ENCODE measurements at places on chromosomes 4 and X.

- DNase-seq: no peak
Observed at GRCh38 chr4:123896446-123897071, 500.0 kb downstream of the SPRY1 start.

GRCh38 chr4:124334119-124334518 is 378.4 kb downstream of the ANKRD50 start:
- DNase-seq: no peak

GRCh38 chr4:84324303-84325245 is 174.5 kb downstream of the NKX6-1 start:
- no peak for DNase-seq

GRCh38 chr4:43587758-43588157 is 695.2 kb downstream of the GRXCR1 start:
- no peak for DNase-seq

DNA sequence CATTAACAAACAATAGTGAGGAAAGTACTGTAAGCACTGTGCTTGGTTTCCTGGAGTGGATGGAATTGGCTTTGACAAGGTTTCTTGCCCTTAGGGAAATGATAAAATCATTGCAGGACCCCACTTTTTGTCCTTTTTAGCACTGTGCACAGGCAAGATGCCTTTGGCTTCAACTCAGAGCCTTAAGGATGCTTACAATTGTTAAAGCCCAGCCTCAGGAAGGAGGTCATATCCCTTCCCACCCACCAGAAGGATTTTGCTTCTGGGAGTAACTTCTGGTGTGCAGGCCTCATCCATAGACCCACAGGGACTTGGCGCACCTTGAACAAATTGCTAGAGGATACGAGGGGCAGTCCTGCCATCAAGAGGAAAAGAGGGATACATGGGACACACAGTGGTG is 44.5 kb downstream of the STARD8 start:
- no peak for DNase-seq

DNA sequence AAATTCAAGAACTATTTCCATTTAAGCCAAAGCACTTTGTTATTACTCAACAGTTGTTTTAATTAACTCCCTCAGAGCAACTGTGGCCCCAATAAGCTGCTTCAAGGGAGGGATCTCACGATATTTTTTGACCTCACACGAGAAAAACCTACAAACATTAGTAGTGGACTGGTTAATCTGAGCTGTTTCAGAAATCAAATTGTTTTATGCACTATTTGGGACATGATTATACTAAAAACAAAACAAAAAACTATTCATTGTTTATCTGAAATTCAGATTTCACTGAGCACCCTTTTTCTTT is 74.3 kb downstream of the DCHS2 start:
- DNase-seq: no peak

GRCh38 chrX:36422368-36422767 is 502.8 kb downstream of the CFAP47 start:
- no peak for DNase-seq

DNA sequence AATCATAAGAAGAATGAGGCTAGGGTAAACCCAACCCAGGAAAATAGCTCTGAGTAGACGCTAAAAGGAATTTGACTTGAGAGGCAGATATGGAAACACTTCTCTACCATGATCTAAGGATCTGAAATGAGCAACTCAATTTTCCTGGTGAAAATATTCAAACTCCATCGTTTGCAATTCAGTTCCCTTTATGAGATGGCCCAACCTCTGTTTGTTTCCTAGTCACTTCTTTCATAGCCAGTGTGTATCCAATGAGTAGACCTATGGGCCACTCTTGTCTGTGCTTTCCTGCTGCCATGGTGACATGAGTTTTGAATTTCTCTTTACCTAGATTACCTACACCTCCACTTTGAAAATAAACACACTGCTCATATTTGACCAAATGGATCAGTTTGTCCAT is 176.2 kb upstream of the GPRIN3 start:
- DNase-seq: no peak

- DNase-seq: no peak
Observed at GRCh38 chr4:105978684-105979296, 83.5 kb downstream of the NPNT start.

GRCh38 chrX:66009231-66009845 is 30.5 kb downstream of the VSIG4 start:
- no peak for DNase-seq

GRCh38 chrX:7139202-7140081 is 8.1 kb upstream of the STS start:
- no peak for DNase-seq

- DNase-seq: no peak
Observed at GRCh38 chr4:121668368-121669162, 28.2 kb downstream of the ANXA5 start.

Data from activated effector memory CD4-positive, alpha-beta T cell treated with Interleukin-2 at 50 U/mL for 16 hours (primary cell).